ENCODE measurements at places on chromosomes 6 and 20.

GRCh38 chr20:11912659-11913415 is 4.9 kb upstream of the BTBD3 start:
- DNase-seq: no peak

DNA sequence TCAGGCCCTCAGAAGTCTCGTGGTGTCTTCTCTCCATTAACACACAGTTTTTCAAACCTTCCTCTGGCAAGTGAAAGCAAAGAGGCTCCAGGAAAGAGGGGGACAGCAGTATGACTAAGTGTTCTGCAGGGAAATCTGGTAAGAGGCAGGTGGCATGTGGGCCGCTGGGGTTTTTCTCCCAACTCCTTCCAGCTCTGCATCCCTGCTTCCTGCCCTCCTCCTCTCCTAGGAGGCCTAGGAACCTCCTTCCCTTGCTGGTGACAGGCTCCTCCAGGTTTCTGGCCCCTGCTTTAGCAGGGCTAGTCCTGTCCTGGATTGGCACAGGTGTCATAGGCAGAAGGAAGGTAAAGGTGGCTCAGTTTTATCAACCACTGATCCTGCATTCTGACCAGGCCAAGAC is 7.6 kb upstream of the ITCH start:
- no peak for DNase-seq

DNA sequence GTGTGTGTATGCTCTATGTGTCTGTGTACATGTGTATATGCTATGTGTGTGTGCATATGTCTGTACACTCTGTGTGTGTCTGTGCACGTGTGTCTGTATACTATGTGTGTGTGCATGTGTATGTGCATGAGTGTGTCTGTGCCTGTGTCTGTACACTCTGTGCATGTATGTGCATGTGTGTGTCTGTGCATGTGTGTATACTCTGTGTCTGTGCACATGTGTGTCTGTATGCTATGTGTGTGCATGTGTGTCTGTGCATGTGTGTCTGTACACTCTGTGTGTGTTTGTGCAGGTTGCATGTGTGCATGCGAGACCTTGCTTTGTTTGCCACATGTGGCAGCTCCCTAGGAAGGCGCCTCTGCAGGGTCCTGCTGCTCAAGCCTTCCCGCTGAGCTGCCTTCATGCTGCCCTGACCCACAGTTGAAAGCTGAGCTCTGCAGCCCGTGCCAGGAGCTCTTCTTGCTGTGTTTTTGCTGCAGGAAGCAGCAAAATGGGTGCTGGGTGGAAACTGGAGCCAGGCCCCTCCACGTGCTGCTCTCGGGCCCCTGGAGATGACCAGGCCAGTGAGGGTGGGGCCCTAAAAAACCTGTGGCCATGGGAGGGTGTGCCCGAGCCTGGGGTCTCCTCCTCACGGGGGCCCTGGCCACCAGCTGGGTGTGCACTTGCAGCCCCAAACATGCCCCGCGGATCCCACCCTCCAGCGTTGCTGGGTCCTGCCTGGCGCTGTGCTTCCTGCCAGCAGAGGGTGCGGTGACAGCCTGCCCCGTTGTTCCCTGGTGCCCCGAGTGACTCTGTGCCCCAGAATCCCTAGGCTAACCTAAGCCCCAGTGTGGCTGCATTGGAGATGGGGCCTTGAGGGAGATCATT is 109.1 kb downstream of the DACT2 start:
- no peak for DNase-seq

DNA sequence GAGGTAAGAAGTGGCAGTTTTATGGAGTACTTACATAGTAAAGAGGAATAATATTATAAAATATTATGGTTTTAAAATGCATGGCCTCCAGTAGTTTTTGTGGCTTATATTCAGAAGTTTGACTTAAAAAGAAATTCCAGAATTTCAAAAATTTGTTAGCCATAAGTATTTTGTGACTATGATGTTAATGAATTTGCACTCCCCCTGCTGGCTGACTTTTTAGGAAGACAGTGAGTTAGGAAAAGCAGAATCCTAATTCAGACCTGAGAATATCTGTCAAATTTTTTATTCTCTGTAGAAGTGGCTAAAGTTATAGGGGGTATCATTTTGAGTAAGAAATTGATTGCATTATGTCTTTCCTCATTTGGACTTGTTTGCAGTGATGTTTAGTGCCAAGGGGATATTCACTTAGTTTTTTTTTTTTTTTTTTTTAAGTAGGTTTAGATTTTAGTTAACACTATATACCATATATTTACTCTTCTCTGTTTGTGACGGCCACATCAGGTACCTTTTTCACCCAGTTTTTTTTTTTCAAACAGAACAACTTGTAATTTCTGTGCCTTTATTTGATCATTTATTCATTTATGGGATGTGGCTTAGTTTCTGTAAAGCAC is 40.8 kb downstream of the ZFAND3 start:
- DNase-seq: peak; percentile 40

DNA sequence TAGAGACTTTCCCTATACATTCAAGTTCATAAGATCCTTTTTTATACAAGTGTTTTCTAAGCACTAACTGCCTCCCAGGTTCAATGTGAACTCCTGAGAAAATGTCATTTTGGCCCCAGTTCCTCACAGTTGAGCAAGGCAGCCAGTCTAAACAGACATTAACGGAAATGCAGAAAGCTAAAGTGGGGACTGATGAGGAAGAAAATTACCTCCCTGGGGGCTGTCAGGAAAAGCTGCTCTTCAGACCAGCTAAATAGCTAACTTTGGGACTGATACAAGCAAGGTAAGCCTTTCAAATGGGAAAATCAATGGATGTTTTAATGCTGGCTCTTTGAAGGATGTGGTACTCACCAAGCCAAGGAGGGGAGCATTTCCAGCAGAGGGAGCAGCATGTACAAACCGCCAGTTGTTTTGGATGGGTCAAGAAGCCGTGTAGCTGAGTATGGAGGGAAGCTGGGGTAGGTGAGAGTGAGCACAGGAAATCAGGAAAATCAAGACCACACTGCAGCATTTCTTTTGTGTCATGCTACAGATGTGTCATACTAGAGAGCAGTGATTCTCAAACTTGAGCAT is 180.8 kb upstream of the CHD6 start:
- DNase-seq: no peak

DNA sequence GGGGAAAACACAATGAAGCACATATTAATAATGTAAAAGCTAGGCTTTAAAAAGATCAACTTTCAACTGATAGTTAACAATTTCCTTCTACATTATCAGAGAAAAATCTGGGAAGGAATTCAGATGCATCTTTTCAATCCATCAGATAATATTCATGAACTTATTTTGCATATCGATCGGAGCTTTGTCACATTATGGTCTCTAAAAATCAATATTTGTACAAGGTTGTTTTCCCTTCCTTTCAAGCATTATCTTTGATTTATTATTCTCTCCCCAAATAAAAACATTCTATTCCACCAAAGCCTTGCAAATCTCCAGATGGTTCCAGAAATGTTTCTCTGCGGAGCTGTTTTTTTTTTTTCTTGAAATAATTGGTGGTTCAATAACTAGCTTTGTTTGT is 101.9 kb downstream of the GPR63 start:
- no peak for DNase-seq

- DNase-seq: no peak
Observed at GRCh38 chr6:148507774-148508173, 165.1 kb downstream of the SASH1 start.
